NCI-H2171 (cell line): ENCODE measurements at places on chromosomes 6 and 20.

DNA sequence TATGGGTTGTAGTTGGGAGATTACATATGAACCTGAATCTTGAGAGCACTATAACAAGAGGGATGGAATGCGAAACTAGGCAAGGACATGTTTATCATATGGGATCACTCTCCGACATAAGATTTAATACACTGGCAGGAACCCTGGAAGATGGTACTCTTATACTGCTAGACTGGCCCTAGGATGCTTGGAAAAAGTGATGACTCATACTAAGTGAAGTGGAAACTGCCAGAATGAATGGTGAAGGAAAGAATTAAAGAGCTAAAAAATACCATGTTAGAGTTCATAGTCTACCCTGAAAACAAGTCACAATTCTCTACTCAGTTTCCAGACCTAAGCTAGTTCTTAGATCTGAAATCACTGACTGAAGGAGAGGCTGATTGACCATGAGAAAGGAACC is 45.5 kb upstream of the THEMIS start:
- no peak for DNase-seq

- no peak for DNase-seq
Measured at GRCh38 chr6:14194483-14194882, 76.9 kb downstream of the CD83 start.

- peak; percentile 51 for DNase-seq
Measured at GRCh38 chr6:139364302-139364981, 10.0 kb downstream of the CITED2 start.

DNA sequence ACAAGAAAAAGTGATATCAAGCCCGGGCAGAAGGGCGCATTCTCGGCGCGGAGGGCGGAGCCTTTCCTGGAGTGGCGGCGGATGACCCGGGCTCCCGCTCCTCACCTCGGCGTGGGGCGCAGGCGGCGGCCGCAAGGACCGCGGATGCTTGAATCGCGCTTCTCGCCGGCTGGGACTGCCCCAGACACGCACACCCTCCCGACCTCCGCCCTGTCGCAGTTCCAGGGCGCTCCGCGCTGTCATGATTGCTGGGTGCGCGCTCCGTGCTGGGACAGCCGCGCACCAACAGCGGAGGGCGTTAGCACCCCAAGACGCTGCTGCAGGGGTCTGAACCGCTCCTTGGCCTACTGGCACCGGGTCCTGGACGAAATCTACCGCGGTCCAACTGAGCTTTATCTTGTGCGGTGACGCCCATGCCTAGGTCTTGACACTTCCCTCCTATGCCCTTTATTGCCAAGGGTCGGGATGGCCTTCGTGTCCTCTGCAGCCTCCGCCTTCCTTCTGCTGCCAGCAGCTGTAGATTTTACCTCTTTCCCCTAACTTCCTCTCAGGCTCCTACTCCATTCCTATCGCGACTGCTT is 43.3 kb downstream of the IRAK1BP1 start:
- no peak for DNase-seq

GRCh38 chr20:19583532-19584175 is 174.4 kb upstream of the RIN2 start:
- no peak for DNase-seq
